ENCODE measurements at places on chromosomes 6 and 20.
A peak's percentile ranks its signal among the peaks of the same experiment; 100 is the strongest.

- DNase-seq: no peak
Observed at GRCh38 chr6:2476376-2476775, 231.0 kb upstream of the GMDS start.

DNA sequence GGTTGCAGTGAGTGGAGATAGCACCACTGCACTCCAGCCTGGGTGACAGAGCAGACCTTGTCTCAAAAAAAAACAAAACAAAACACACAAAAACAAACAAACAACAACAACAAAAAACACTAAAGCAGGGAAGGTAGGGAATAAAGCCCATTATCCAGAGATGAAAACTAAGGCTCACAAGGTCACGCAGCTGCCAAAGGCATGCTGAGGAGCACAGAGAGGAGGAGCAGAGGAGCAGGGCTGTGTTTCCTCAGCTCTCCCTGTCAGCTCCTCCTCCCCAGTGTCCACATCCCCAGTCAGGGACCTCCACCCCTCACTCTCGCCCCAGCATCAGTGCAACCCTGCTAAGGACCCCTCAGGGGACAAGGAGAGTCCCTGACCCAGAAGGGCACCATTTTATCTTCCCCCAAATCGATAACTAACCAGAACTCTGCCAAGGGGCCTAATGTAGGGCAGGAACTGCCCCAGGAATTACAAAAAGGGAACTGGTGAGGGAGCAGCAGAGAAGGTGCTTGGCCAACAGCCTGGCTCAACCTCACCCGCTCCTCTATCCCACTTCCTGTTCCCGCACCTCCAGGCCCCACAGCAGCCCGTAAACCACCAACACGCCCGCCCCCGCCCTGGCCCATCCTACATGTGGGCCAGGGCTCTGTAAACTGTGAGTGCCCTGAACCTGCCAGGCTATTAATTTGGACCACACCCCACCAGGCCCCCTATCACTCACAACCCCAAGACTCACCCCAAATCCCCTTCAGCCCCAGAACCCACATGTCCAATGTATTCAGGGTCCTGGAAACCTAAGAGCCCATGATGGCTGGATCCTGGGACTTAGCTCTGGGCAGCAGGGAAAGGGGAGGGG, 9.0 kb downstream of the TEAD3 start:
- DNase-seq: no peak

- DNase-seq: peak; percentile 19
Observed at GRCh38 chr6:83592770-83593394, 80.5 kb downstream of the PRSS35 start.

DNA sequence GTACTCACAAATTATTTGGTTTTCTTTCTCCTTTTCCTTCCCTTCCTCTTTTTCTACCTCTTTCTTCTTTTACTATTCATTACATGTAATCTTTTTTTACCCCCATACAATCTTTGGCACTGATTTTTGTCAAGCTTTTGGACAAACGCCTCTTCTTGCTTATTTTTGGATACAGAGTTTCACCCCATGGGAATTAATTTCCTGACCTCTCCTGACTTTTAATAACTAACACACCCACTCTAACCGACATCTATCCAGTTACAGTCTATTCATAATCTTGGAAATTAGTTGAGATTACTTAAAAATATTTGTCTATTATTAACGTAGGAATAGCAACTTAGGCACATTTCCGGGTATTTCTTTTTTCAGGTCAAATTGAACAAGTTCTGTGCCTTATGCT, 101.2 kb downstream of the HDGFL1 start:
- DNase-seq: no peak

- DNase-seq: peak; percentile 39
Observed at GRCh38 chr6:35292494-35292893, 5.1 kb upstream of the DEF6 start.

GRCh38 chr20:46122516-46123481, 4.7 kb downstream of the CD40 start:
- no peak for DNase-seq

GRCh38 chr6:131378874-131379273, 194.2 kb upstream of the ARG1 start:
- DNase-seq: no peak

GRCh38 chr6:129211626-129212025, 328.7 kb downstream of the LAMA2 start:
- no peak for DNase-seq

GRCh38 chr6:106792536-106793236, 163.3 kb downstream of the QRSL1 start:
- no peak for DNase-seq

DNA sequence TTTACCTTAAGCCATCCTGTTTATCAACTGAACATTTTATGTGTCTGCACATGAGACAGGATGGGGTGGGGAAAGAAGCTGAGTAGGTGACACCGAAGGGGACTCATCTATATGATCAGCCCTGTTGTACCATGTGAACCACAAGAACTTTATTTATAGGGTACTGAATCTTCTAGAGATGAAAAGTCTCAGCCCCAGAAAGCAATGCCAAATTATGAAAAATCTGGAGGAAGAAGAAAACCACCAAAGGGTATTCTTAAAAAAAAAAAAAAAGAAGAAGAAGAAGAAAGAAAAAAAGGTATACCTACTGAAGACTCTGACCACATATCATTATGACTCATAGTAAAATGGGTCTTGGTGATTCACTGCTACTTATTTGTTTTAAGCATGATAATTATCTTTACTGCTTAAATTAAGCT, 39.8 kb upstream of the HBS1L start:
- no peak for DNase-seq

GRCh38 chr6:97174471-97174870, 108.5 kb downstream of the MMS22L start:
- DNase-seq: no peak

- DNase-seq: peak; percentile 56
Observed at GRCh38 chr20:25296094-25297093, 48.5 kb downstream of the PYGB start.

GRCh38 chr20:16229813-16230212, 343.4 kb downstream of the KIF16B start:
- no peak for DNase-seq

DNA sequence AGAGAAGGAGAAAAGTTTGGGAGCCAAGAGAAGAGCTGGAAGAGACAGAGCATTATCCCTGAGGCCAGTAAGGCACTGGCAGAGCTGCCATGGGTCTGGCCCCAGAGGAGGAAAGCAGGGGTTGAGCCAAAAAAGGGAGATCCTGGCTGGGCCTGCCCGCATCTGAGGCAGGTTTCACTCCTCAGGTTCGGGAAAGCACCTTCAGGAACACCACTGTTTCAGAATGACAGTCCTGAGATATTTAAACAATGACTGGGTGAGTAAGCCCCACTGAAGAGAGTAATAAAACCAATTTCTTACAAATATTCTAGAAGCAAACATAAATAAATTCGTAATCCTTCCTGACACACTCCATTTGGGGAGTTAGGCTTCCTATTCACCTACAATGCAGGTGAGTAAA, 152.2 kb downstream of the BACH2 start:
- no peak for DNase-seq

DNA sequence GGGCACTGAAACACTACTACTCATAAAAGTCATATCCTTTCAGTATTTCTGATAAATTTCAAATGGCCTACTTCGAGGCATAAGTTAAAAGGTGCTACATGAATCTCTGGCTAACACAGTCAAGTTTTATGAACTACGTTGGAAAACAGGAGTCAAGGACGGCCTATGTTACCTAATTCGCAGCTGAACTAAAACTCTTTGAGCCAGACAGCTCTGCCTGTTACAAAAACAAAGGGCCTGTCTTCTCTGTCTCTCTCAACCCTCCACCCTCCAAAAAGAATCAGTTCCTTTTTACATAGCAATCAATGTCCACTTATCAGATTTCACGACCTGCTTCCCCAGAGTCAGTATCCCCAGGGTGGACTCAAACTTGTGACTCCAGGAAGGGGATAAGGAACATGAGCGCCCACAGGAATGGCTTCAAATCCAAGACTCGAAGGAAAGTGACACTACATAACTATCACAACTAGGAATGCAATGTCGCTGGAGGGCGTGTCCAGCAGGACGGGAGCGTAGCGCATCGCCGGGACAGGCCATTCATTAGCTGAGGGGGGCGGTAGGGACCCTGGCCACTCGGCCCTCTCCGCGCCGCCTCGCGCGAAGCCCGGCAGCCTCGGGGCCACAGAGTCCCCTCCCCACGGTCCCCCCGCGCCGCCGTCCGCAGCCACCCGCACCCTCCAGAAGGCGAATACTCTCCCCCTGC, 591 bp downstream of the IBTK start:
- DNase-seq: peak; percentile 63

DNA sequence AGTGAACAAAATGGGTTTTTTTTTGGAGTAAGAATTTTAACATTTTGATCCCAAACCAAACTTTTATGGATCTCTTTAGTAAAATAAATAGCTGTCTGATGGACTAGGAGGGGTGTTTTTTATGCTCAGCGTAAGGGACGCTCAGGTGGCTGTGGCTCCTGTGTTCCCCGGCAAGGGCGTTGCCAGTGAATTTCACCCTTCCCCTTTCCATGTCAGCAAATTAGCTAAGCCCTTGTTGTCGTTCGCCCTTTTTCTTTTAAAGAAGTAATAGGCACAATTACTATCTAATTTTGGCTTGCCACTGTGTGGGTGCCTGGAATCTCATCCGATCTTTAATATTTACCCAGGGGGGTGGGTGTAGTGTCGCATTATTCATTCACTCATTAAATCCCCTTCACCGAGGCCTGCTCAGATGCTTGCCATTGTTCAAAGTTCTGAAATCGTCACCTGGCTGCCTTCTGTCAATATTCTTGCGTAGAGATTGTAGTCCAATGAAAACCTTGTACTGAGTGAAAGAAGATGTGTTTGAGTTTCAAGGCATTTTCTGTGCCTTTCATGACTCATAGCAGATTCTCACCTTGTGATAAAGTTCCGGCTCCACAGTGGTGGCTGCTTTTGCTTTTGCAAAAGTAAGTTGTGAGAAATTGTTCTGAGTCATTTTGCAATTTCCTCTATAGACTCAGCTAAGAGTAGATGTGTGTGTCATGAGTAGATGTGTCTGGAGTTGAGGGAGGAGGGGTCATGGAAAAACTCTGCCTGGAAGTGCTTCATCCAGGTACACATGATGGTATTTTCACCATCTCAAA, 40.0 kb upstream of the CLDN20 start:
- no peak for DNase-seq

GRCh38 chr6:38824243-38824894, 109.3 kb downstream of the DNAH8 start:
- DNase-seq: no peak

DNA sequence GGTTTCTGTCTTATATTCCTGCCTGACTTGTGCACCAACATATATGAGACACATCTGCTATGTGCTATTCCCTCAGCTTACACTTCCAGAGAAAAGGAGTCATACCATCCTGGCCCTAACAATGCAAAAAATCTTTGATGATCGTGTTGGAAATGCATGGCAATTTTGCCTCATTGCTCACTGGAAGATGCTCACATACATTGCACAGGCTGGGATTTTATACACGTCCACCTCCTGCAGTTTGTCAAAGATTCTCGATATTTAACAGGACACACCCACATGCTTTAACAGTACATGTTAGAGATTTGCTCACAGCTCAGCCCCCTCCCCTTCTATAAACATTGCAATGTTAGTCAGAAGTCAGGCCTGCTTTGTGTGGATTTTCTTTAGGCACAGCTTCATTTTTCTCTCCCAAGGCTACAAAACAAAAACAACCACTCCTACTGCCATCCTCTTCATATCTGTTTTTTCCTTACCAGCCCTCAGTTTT, 66.1 kb downstream of the ADGB start:
- DNase-seq: no peak

- DNase-seq: no peak
Observed at GRCh38 chr20:19970256-19970765, 46.9 kb upstream of the NAA20 start.

GRCh38 chr6:143513410-143513809, 1.9 kb upstream of the FUCA2 start:
- no peak for DNase-seq

- no peak for DNase-seq
Observed at GRCh38 chr6:154070657-154071056, 31.6 kb downstream of the OPRM1 start.

- DNase-seq: no peak
Observed at GRCh38 chr6:144297511-144298100, 12.5 kb downstream of the UTRN start.

DNA sequence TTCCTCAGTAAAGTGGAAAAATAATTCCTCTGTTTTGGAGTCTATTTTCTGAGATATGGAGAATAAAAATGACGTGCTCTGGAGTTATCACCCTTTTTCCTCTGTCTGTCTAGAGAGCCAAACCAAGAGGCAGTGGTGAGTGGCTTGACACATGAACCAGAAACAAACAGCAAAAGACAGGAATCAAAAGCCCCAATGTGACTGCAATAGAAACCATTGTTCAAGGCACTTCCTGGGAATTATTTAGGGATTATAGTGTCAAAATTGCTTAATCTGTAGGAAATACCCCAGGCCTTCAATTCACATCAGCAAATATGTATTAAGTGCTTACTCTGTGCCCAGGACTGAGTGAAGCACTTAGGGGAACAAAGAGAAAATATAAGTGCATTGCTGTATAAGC, 560.4 kb upstream of the JAG1 start:
- DNase-seq: no peak

- peak; percentile 55 for DNase-seq
Observed at GRCh38 chr6:29651413-29652197, 5.3 kb upstream of the MOG start.

- DNase-seq: no peak
Observed at GRCh38 chr6:44143731-44144130, 14.9 kb upstream of the CAPN11 start.

Measured in OCI-LY7 (cell line).